ENCODE measurements at places on chromosomes 3 and 15. TPM values are rescaled to one million over a fixed set of nuclear protein-coding genes. Genes with fewer than 3 reads are reported as not detected.

Gene KBTBD12
- polyA plus RNA-seq, result 19.4 TPM

- no peak for DNase-seq
Observed at GRCh38 chr3:164208821-164209220, 869.5 kb downstream of the SI start.

- DNase-seq, result no peak
Observed at GRCh38 chr15:96583671-96584070, 253.2 kb downstream of the NR2F2 start.

Gene PATL2
- polyA plus RNA-seq, result 1.9 TPM

GRCh38 chr15:65631503-65631902 is 9.8 kb downstream of the SLC24A1 start:
- DNase-seq, result no peak

- no peak for DNase-seq
Observed at GRCh38 chr3:10763817-10764258, 52.2 kb upstream of the SLC6A11 start.

DNA sequence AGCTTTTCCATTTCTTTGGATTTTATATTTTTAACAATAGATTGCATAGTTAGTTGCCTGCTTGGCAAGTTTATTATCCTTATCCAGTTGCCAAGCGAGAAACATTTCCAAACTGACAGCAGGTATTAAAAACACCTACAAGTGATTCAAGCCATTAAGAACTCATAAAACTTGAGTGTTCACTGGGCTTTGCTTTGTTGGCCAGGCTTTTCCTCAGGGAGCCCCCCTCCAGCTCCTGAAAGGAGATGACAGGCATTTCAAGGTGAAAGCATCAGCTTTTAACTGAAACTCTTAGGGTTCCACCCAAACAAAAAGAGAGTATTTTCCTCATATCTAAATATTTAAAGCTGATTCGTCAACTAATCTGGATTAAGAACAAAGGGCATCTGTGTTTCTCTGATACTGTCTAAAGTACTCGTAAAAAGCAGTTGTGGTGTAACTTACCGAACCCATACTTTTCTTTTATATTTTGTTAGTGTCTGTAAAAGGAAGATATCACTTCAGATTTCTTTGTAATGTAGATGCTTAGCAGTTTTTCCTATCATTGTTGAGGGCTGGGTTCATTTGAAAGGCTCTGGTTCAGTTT is 363.4 kb downstream of the OTOL1 start:
- DNase-seq, result no peak

Gene AADACL2
- polyA plus RNA-seq, result 0.31 TPM

Gene CXCR6
- 0.45 TPM for polyA plus RNA-seq

- no peak for DNase-seq
Observed at GRCh38 chr15:76982356-76982755, 12.6 kb upstream of the PSTPIP1 start.

GRCh38 chr3:193905541-193906396 is 230.2 kb upstream of the HES1 start:
- DNase-seq, result peak; percentile 24

GRCh38 chr15:99326235-99326634 is 75.0 kb downstream of the LRRC28 start:
- no peak for DNase-seq

GRCh38 chr15:37105889-37106288 is 5.5 kb upstream of the MEIS2 start:
- no peak for DNase-seq

Gene SMCO1
- 1.5 TPM for polyA plus RNA-seq

Gene ITGA11
- polyA plus RNA-seq, result 2.3 TPM

Gene RNF13
- 34.9 TPM for polyA plus RNA-seq

GRCh38 chr3:142087676-142088075 is 61.7 kb downstream of the TFDP2 start:
- no peak for DNase-seq

GRCh38 chr3:32577581-32578556 is 7.2 kb upstream of the DYNC1LI1 start:
- DNase-seq, result peak; percentile 26

Gene KCNAB1
- 3.8 TPM for polyA plus RNA-seq

Gene DMXL2
- 24.0 TPM for polyA plus RNA-seq

DNA sequence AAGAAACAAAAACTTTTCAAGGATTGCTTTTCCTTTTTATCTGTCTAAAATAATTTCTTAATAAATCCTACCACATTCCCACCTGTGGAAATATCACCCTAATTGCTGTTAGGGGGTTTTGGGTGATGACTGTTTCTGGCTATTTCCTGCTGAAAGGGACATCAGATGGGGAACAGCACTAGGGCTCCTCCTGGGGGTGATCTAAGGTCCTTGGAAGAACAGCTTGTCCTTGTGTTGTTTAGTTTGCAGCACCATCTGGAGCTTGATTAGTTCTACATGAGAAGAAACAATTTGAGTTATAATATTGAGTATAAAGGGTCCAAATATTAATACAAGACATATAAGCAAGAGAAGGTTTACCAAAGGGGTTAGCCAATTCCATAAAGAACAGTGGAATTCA is 18.7 kb downstream of the OR5H15 start:
- DNase-seq, result peak; percentile 11

- no peak for DNase-seq
Observed at GRCh38 chr3:184189421-184189820, 3.4 kb downstream of the ABCF3 start.

Gene SYNPR
- polyA plus RNA-seq, result not detected

Gene CCK
- 4.2 TPM for polyA plus RNA-seq

GRCh38 chr3:23431764-23432163 is 228.6 kb downstream of the UBE2E2 start:
- no peak for DNase-seq

GRCh38 chr3:53045518-53046170 is at the start of gene SFMBT1:
Gene SFMBT1, minus strand, starts transcription at chr3:53046073. Its CDS starts 76,945 bp downstream, at chr3:52969128.
- DNase-seq, result peak; percentile 84

GRCh38 chr15:77871852-77872371 is 205.6 kb downstream of the TBC1D2B start:
- no peak for DNase-seq

DNA sequence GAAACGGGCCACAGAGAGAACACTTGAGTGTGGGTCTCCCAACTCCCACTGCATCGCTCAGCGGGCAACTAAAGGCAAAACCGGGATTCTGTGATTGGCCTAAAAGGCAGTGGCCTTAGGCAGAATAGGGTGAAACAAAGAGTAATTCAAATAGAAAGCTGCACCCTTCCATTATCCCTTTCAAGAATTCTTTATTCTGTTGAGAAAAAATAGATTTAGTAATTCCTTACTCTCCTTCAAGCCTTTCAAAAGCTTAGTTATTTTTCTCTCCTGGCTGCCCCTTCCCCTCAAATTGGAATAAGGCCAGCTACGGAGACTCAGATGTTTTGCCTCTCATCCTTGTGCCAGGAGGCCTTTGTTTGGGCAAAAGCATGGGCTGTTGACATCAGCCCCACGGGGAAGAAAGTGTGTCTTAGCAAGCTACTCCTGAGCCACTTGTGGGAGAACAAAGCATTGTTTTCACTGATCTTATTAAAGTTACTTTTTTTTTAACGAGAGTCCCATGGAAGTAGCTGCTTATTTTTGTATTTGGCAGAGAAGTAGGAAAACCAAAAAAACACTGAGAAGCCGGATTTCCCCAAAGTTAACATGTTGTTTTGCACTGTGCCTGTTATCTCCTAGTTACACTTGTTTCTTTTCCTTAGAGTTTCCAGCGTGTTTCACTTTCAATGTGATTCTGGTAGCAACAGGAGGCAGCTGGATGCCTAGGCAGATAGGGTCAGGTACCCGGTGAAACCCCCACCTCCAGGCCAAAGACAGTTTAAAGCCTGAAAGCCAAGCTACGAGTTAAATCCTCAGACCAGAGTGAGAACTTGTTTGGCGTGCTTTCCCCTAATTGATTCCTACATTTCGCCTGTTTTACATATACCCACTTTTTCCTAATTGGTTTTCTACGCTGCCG is 2.2 kb downstream of the ST6GAL1 start:
- DNase-seq, result peak; percentile 10

GRCh38 chr15:69926006-69926405 is 171.7 kb downstream of the TLE3 start:
- DNase-seq, result no peak

GRCh38 chr3:72678380-72678779 is 169.9 kb downstream of the SHQ1 start:
- no peak for DNase-seq

DNA sequence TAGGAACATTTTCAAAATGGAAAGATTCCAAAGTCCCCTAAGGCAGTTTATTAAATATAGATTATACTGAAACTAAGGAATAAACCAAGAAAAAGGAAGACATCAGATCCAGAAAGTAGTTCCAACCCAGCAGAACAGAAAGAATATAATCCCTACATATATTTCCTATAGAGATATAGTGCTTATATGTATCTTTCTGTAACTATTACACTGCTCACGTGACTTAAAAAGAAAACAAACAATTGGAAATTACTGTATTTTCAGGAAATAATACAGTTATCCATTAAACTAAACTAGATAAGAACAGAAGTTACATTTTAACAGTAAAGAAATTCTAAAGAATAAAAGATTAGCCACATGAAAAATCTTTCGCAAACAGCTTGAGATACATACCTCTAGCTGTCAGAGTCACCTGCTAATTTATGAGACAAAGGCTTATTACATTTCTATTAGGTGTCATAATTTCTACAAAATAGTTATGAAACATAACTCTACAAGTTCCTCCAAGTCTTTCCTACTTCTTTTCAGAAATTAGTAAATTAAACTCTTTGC is 10.5 kb downstream of the DPH6 start:
- no peak for DNase-seq

Gene ATP13A3
- polyA plus RNA-seq, result 24.4 TPM

- no peak for DNase-seq
Observed at GRCh38 chr3:197335428-197336132, 37.2 kb upstream of the DLG1 start.

- no peak for DNase-seq
Observed at GRCh38 chr15:95948411-95948810, 382.1 kb upstream of the NR2F2 start.

- DNase-seq, result no peak
Observed at GRCh38 chr15:41183581-41183980, 47.0 kb downstream of the EXD1 start.

GRCh38 chr15:71278989-71279756 is 163.9 kb downstream of the THSD4 start:
- peak; percentile 74 for DNase-seq

DNA sequence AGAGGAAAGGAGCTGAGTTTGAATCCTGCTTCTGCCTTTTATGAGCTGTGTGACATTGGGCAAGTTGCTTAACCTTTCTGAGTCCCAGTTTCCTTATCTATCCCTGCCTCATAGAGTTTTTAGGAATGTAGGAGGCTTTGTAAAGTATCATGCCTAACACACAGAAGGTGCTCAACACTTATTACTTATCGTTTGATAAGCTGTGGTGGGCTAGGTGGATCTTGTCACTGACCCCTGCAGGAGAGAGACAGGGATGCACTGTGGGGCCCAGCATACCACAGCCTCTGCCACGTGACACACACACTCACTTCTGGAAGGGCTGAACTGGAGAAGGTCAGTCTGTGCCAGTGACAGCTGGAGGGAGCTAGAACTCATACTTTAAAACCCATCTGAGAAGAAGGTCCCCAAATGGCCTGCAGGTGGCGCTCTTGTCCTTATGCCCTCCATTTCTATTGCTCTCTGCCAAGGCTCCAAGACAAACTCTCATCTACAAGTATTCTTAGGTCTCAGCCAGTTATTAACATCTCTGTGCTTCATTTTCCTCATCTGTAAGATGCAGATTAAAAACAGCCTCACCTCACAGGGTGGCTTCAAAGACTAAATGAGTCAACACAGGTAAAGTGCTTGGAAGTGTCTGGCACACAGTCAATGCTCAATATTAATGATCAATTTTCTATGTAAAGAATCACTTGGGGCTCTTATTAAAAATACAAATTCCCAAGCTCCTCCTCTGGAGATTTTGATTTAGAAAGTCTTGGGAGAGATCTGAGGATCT is 57.5 kb upstream of the HACD2 start:
- peak; percentile 47 for DNase-seq

DNA sequence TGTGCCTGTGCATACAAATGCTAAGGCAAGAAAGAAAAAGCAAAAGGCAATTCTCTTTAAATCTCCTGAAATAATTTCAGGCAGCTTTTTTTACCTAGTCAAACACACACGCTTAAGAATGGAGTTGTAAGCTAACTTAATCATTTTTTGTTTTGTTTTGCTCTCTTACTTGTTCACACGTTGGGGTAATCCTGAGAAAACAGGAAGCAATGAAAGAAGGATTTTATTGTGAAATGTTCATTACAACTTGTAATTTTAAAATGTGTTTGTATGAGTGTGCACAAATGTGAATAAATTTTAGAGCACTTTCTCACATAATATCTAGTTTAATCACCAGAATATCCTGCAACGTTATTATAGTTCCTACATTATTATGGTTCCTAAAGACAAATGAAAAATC is 263.8 kb downstream of the LPP start:
- DNase-seq, result no peak

GRCh38 chr15:49331951-49332350 is 91.1 kb upstream of the FGF7 start:
- DNase-seq, result no peak

DNA sequence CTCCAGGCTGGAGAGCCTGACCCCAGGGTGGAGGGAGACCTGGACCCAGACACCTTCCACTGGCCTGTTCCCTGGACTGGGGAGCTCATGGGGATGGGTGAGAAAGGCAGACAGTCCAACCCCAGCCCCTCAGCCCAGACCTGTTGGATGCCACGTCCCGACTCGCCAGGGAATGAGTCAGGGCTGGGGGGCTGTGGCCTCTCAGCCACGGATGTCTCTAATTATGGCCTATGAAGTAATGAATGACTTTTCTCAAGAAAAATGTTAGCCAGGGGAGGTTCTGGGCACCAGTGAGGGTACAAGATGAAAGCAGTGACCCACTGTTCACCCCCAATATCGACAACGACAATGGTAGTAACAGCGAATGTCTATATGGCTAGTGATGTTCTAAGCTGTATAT is 107.0 kb upstream of the RPL32 start:
- no peak for DNase-seq

DNA sequence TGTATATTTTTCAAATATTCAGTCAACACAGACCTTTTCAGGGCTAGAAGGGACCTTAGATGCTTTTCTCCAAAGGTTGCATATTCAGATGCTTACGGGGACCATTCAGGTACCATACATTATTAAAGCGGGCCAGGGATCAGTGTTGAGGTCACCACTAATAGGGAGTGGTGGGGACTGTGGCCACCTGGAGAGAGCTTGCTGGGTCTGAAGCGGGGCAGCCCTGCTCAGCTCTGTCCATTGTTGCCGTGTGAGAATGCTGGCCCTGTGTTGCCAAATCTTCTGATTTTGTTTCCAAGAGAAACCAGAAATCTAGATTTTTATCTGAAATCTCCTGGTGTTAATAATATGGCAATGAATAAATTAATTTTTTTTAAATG is 23.7 kb downstream of the ABHD2 start:
- DNase-seq, result no peak

GRCh38 chr3:181326637-181327223 is 337.2 kb upstream of the DNAJC19 start:
- no peak for DNase-seq

- DNase-seq, result no peak
Observed at GRCh38 chr3:71905426-71905825, 120.5 kb upstream of the PROK2 start.

DNA sequence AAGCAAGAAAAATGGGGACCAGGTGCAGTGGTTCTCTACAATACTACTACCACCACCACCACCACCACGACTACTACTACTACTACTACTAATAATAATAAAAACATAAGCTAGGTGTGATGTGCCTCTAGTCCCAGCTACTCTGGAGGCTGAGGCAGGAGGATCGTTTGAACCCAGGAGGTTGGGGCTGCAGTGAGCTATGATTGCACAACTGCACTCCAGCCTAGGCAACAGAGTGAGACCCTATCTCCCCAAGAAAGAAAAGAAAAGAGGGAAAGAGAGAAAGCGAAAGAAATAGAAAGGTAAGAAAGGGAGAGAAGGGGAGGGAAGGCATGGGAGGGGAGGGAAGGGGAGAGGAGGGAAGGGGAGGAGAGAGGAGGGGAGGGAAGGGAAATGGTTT is 350.6 kb downstream of the FOXP1 start:
- DNase-seq, result no peak

All from hindlimb muscle (tissue), 1 donor.